ENCODE measurements at places on chromosomes 1 and 21.

DNA sequence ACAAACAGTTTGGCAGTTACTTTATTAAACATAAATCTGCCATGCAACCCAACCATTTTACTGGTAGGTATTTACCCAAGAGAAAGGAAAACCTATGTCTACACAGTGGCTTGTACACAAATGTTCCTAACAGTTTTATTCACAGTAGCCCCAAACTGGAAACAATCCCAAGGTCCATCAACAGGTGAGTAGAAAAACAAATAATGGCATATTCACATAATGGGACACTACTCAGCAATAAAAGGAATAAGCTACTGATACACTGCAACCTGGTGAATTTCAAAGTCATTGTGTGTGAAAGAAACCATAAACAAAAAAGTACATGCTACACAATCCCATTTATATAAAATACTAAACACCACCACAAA is 12.7 kb downstream of the KYAT3 start:
- DNase-seq: no peak

GRCh38 chr1:44684525-44684924 is 10.0 kb downstream of the ARMH1 start:
- no peak for DNase-seq

- DNase-seq: no peak
Measured at GRCh38 chr1:22851517-22851916, 121.1 kb downstream of the LACTBL1 start.

DNA sequence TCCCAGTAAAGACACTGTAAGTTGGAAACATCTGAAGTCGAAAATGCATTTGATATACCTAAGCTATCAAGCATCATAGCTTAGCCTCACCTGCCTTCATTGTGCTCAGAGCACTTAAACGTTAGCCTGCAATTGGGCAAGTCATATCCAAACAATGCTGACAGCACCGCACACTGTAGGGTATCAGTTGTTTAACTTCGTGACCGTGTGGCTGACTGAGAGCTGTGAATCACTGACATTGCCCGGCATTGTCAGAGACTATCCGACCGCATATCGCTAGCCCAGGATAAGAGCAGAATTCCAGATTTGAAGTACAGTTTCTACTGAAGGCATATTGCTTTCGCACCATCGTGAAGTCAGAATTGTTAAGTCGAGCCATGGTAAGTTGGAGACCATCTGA is 41.5 kb downstream of the GALNT2 start:
- no peak for DNase-seq

DNA sequence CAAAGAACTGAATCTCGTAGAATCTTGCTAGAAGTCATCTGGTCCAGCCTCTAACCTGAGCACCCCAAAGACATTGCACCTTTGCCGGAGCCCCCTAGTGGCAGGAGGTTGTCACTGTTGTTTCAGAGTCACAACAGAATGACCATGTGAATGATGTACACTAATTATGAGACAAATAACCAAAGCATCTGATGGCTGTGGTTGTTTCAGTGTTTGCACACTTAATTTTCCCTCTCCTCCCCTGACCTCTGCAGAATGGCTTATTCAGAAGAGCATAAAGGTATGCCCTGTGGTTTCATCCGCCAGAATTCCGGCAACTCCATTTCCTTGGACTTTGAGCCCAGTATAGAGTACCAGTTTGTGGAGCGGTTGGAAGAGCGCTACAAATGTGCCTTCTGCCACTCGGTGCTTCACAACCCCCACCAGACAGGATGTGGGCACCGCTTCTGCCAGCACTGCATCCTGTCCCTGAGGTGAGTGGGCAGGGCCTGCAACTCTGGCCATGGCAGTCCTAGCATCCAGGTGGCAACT is 26.4 kb downstream of the TRAF5 start:
- DNase-seq: no peak

DNA sequence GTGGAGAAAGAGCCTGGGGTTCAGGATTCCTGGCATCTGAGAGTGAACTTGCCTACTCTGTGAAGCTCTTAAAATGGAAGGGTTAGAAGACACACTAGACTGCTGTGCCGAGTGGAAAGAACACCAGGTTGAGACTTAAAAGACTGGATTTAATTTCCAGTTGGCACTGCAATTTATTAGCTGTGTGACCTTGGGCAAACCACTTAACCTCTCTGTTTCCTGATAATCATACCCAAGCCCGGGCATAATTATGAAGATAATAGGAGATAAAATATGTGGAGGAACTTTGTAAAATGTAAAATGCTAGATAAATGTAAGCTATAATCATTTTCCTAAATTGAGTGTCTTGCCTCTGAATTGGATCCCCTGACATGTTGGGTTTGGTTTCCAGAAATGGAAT is 4.7 kb upstream of the LHX4 start:
- DNase-seq: no peak

DNA sequence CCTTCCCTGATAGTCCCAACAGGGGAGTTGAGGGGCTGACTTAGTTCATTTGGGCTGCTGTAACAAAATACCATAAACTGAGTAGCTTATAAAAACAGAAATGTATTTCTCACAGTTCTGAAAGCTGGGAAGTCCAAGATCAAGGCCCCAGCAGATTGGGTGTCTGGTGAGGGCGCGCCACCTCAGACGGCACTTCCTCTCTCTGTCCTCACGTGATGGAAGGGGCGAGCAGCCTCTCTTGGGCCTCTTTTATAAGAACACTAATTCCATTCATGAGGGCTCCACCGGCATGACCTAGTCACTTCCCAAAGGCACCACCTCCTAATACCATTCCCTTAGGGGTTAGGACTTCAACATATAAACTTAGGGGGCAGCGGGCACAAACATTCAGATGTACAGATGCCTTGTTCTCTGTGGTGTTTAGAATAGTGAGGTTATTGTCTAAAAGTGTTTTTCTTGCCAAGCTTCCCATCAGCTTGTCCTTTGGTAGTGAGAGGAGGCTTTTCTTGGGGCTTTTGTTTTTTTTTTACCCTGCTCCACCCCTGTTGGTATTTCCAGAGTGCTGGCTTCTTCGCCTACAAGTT is 20.3 kb downstream of the NIPAL3 start:
- no peak for DNase-seq

All from fibroblast of the aortic adventitia (primary cell).